ENCODE measurements at places on chromosomes 4 and X.
A peak's percentile ranks its signal among the peaks of the same experiment; 100 is the strongest.

- DNase-seq = peak; percentile 13
These were observed 329.3 kb upstream of the RPS6KA3 start for GRCh38 chrX:20595928-20596575.

- DNase-seq = no peak
These were observed 760 bp downstream of the TRMT2B start for GRCh38 chrX:101051153-101051548.

- no peak for DNase-seq
These were observed 231.1 kb downstream of the ARAP2 start for GRCh38 chr4:36013206-36013605.

DNA sequence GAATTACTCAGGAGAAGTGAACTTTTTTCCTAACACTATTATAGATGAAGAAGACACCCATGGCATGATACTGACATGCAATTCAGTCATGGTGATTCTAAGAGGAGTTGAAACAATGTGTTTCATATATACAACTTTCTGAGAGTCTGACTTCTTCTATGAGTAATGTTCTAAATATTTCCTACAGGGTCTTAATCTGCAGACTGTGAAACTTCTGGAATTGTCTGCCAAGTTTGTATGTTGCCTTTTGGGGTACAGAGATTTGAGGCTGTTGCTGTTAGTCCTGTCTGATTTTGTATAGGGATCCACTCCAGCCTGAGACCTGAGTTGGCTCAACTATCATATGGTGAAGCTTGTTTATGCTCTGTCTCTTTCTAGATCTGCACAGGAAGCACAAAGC, 160.6 kb upstream of the GATB start:
- DNase-seq = peak; percentile 26

DNA sequence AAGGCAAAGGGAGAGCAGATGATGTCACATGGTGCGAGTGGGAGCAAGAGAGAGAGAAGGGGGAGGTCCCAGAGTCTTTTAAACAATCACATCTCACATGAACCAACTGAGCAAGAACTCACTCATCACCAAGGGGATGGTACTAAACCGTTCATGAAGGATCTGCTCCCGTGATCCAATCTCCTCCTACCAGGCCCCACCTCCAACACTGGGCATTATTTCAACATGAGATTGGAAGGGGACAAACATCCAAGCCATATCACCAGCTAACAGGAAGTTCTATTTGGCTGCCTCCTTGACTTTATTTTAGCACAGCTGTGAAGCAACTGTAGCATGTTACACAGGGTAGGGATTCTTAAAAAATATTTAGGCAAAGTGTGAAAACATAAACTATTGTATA, 102.5 kb downstream of the DDIT4L start:
- DNase-seq = no peak

DNA sequence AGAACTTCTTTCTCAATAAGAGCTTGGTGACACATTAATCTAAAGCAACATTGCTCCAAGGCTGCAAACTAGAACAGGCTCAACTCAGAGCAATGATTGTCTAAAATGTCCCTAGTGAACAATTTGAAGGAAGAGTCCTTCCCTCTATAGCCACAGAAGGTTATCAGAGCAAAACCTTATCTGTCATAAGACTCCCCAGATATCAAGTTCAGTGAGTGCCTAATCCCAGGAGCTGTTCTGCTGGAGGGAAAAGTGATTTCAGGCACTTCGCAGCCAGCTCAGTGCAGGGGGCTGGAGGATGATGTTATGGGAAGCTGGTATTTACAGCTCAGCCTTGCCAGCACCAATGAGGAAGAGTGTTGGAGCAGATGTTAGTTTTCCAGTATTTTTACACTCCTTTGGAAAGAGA, 497.5 kb downstream of the INPP4B start:
- no peak for DNase-seq
